ENCODE measurements at places on chromosomes 4 and X.

GRCh38 chrX:154374313-154375155 is at the start of gene FLNA:
Gene FLNA, minus strand, starts transcription at chrX:154374634. Its CDS starts 3,389 bp downstream, at chrX:154371245.
- no peak for DNase-seq

GRCh38 chrX:40573763-40574162 is 7.0 kb upstream of the ATP6AP2 start:
- no peak for DNase-seq

- DNase-seq = no peak
Observed at GRCh38 chr4:140135529-140136088, 18.4 kb downstream of the MAML3 start.

GRCh38 chrX:16060252-16060651 is 63.1 kb upstream of the GRPR start:
- no peak for DNase-seq

DNA sequence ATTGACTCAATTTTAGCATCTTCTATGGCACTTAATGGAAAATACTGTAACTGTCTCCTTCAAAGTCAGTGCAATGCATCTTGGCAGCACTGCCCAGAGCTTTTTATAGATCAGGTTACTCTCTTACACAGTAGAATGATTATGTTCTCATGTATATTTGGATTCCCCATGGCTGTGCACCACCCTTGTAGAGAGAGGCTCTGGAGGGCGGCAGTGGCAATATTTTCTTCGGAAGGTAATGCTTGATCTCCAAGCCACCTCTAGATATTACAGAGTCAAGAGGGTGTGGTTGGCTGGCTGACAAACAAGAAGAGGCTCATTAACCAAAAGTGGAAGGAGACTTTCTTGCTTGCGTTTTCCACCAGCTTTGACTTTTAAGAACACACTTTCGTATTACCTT is 72.8 kb upstream of the ARSJ start:
- no peak for DNase-seq

DNA sequence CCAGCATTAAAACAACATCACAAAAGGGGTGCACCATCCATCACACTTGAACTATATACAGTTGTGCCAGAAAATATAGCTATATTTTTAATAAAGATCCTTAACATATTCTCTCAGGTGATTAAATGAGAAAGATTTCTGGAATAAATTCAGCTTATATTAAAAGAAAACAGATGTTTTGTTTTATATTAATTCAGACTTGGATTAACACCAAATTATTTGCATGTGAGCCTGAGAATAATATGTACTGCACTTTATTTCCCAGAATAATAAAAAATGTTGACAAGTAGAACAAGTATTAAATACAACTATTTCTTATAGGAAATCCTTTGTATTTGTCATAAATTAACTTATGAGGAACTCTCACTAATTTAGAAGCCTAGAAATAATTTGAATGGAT is 1467.4 kb downstream of the RAPGEF2 start:
- no peak for DNase-seq

GRCh38 chrX:153992180-153992579 is 19.6 kb downstream of the TMEM187 start:
- no peak for DNase-seq

DNA sequence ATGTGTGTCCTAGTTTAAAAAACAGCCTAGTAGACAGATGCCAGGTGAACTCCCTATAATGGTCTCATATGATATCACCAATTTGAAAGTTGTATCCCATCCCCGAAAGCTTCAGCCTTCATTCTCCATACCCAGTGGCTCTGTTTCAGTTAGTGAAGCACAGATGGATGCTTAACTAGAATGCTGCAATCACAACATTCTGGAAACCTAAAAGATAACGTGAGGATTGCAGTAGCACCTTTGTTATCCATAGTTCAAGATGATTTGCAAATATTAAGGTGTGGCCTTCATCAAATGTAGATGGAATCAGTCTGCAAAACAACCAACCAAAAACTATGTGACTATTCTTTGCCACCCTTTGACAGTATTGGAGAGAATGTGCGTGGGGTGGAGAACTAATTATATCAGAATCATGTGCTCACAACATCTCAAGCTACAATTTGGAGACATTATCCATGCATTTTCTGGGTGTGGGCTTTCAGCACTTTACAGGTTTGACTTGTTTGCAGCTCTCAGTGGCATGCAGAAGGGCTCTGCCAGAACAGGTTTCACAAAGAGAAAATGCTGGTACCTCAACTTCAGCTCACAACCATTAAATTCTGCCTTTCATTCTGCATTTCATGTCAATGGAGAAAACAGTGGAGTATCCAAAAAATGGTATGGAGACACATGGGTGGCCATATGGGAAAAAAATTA is 18.3 kb upstream of the PPID start:
- DNase-seq = no peak

DNA sequence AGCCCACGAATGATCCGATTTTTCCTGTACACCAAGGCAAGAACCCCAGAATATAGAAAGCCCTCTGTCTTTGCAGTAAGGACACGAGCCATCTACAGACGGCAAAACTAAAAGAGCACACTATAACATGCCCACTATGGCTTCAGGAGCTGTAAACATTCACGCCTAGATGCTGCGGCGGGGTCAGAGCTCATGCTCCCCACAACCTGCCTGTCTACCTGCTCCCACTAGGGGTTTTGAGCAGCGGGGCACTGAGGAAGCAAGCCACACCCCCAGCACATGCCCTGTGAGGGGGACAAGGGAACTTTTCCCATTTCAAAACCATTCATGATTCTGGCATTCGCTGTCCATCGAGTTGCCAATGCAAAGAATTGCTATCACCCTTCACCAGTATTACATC is 144.8 kb downstream of the PAPSS1 start:
- DNase-seq = no peak

- no peak for DNase-seq
Observed at GRCh38 chrX:110536816-110537215, 178.2 kb downstream of the RTL9 start.

GRCh38 chr4:184768296-184768695 is 34.4 kb upstream of the CENPU start:
- no peak for DNase-seq

GRCh38 chr4:176479767-176480166 is 160.0 kb downstream of the SPCS3 start:
- DNase-seq = no peak

GRCh38 chrX:106392346-106392745 is 219.4 kb upstream of the RADX start:
- DNase-seq = no peak

DNA sequence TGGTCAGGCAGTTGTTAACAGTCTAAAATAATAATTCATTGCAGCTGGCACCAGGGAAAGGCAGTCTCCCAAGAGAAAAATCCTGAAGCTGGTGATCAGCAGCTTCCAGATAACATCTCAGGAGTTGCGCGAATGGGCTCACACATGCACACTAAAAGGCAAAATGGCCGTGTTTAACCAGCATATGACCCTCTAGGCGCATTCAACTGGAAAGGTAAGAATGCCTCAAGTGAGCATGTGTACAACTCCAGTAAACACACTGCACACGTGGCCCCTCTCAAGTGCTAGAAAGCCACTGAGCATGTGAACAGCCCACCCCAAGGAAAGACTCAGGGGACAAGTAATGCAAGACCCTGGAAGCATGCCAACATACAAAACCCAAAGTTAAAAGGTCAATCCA is 33.1 kb downstream of the STPG2 start:
- no peak for DNase-seq

GRCh38 chr4:39455486-39455885 is 3.2 kb downstream of the RPL9 start:
- no peak for DNase-seq

GRCh38 chr4:78131403-78131802 is 74.3 kb downstream of the FRAS1 start:
- peak; percentile 41 for DNase-seq

DNA sequence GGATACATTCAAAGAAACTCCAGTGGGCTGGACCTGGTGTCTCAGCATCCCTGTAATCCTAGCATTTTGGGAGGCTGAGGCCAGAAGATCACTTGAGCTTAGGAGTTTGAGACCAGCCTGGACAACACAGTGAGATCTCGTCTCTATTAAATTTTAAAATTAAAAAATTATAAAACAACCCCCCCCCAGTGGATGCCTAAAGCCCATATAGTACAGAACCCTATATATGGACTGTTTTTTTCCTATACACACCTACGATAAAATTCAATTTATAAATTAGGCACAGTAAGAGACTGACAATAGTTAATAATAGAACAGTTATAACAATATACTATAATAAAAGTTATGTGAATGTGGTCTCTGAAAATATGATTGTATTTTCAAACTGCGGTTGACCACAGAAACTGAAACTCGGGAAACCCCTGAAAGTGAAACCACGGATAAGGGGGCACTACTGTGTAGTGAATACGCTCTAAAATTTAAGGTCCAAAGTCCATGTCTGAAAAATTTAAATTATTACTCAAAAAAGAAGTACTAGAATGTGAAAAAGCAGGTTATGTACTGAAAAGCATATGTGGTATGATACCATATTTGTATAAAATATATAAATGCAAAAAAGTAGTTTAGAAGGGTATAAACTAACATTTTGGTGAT is 2.0 kb downstream of the SMIM14 start:
- DNase-seq = no peak

GRCh38 chrX:386768-387575 is at the start of gene PPP2R3B:
Gene PPP2R3B, minus strand, starts transcription at chrX:386907. Its CDS starts 216 bp downstream, at chrX:386691.
- peak; percentile 88 for DNase-seq

- DNase-seq = no peak
Observed at GRCh38 chr4:86935566-86935852, 698 bp downstream of the AFF1 start.

- DNase-seq = no peak
Observed at GRCh38 chr4:39548425-39549067, 21.3 kb upstream of the UGDH start.

GRCh38 chrX:41314881-41315280 is 19.1 kb upstream of the DDX3X start:
- no peak for DNase-seq

DNA sequence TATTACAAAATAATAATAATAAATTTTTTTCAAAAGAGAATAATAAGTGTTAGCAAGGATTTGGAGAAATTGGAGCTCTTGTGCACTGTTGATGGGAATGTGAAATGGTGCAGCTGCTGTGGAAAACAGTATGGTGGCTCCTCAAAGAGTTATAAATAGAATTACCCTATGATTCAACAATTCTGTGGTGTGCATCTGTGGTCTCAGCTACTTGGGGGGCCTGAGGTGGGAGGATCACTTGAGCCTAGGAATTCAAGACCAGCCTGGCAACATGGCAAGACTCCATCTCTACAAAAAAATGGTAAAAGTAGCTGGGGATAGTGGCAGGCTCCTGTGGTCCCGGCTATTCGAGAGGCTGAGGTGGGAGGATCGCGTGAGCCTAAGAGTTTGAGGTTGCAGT is 19.6 kb downstream of the MND1 start:
- no peak for DNase-seq

GRCh38 chr4:67750691-67751090 is 3.5 kb downstream of the GNRHR start:
- no peak for DNase-seq

DNA sequence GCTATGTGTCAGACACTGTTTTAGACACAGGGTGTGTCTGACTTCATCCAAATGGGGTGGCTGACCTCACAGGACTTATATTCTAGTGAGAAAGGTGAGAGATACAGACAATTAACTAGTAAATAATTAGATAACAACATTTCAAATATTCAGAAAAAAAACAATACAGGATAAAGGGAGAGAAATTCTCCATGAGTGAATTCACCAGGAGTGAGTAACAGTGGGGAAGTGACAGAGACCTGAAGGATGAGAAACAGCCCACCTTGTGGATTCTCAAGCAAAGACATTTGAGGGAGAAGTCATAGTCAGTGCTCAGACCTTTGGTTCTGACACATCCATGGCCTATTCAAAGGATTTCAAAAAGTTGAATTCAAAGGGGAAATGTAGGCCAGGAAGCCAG is 627.9 kb downstream of the IQCM start:
- no peak for DNase-seq

DNA sequence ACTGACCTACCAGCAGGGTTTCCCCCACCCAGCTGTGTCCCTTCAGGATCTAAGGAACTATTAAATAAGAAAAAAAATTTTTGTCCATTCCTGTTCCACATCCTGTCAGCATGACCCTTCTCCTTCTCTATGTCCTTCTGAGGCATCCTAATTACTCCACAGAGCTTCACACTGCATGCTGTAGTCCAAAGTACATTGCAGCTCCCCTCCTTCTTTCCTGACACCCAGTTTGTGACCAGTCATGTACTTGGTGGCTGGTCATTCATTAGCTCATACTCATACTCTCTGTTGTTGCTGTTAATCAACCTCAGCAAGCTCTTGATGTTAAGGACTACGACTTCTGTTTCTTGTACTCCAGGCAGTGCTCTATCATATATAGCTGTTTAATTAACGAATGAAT is 2.4 kb upstream of the EGF start:
- DNase-seq = no peak

DNA sequence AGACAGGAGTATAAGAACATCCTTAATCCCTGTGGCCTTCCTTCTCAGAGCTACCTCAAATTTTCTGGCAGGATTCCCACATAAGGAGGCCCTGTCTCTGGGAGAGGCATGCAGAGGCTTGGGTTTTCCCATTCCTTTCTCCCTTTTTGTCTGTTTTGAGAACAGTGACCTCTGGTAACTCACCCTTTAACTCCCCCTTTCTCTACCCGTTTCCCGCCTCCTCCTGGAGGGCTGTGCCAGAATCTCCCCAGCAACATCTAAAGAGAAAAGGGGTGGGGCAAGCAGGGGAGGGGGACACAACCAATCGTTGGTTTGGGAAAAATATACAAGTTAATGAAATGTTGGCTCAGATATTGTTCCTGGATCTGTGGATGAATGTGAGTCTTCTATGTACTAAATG is 303.7 kb upstream of the IRS4 start:
- DNase-seq = no peak

- no peak for DNase-seq
Observed at GRCh38 chrX:44099366-44099765, 126.2 kb upstream of the NDP start.

DNA sequence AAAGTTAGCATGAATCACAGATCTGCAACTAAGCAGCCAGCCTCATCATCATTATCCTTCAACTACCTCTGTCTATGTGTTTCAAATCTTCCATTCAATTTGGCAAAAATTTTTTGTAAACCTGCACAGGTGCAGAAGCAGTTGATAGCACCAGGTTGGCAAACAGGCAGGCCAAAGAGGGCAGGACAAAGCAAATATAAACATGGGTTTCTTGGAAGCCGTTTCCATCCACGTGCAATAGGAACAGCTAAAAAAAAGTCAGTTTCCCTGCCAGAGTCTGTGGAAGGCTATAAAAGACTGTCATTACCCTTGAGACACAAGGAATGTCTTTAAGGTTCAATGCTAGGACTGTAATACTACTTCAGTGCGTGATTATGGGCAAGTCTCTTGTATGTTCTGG is 253.2 kb downstream of the PDHA2 start:
- DNase-seq = no peak

GRCh38 chr4:108820492-108821350 is 57.9 kb upstream of the ETNPPL start:
- DNase-seq = no peak

- no peak for DNase-seq
Observed at GRCh38 chr4:73613130-73613529, 7.1 kb downstream of the RASSF6 start.

DNA sequence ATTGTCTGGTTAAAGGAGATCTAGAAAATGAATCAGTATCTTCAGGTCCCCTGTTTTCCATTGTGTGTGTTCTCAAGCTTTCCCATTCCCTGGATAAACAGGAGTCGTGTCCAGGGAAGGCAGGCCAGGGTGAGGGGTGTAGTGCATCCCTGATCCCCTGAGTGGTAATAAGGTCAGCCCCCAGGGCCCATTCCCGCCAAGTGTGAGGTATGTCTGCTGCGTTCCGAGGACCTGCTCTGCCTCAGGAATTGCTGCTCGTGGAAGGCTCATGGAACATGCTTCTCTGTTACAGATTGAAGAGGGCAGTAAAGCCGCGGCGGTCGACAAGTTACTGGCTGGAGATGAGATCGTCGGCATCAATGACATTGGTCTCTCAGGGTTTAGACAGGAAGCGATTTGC is 87.1 kb downstream of the SHROOM2 start:
- DNase-seq = no peak
